ENCODE measurements at places on chromosomes 5 and 9.

- DNase-seq: no peak
Measured at GRCh38 chr5:140312067-140312790, 9.3 kb upstream of the PFDN1 start.

DNA sequence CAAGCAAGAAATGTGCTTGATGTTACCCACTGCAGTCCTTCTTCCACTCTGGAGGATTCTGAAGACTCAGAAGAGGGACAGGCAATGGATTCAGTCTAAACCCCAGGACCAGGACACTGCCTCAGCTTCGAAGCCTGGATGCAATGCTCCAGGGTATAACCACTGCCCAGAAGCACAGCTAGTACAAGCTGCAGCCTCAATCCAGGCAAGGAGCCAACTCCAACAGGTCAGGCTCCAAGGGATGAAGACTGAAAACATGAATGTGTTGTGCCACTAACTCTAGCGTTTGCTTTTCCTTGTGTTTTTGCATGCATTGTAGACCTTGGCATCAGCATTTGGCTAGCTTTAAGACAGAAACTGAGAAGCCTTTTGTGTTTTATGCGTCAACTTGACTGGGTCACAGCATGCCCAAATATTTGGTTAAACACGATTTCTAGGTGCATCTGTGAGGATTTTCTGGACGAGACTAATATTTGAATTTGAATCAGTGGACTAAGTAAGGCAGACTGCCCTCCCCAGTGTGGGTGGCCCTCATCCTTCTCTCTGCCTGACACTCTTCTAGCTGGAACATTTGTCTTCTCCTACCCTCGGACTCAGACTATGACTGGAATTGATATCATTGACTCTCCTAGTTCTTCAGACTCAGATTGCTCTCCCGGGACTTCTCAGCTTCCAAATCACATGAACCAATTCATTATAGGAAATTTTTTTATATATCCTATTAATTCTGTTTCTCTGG lies 20.5 kb upstream of the GPX3 start:
- no peak for DNase-seq

DNA sequence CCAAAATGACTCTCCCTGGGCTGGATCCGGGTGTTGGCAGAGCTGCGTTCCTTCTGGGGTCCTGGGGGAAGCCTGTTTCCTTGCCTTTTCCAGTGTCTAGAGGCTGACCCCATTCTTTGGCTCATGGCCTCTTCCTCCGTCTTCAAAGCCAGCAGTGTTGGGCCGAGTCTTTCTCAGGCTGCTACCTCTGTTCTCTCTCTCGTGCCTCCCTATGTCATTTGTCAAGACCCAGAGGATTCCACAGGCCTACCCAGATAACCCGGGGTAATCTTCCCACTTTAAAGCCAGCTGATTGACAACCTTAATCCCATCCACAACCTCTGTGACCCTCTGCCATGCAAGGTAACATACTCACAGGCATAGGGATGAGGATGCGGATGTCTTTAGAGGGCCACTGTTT lies 55.0 kb upstream of the KCNMB1 start:
- no peak for DNase-seq

DNA sequence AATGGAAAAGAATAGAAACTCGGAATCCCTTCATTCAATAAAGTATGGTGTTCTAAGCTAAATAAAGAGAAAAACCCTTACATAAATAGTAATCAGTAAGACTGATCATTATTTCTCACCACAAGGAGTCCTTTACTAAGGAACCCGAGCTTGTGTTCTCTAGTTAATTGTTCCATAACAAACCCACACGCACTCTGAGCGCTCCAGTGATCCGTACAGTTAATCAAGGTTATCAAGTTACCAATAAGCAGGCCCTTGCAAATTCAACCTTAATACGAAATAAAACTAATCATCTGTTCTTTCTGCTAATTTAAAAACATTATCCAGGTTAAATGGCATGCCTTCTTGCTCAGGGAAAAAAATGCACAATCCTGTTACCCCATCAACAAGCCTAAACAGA lies 224.4 kb downstream of the FRMD3 start:
- DNase-seq: no peak

- DNase-seq: peak; percentile 25
Measured at GRCh38 chr5:55868846-55869245, 17.7 kb downstream of the IL31RA start.

GRCh38 chr9:120350596-120350995 lies 229.4 kb downstream of the CDK5RAP2 start:
- no peak for DNase-seq

DNA sequence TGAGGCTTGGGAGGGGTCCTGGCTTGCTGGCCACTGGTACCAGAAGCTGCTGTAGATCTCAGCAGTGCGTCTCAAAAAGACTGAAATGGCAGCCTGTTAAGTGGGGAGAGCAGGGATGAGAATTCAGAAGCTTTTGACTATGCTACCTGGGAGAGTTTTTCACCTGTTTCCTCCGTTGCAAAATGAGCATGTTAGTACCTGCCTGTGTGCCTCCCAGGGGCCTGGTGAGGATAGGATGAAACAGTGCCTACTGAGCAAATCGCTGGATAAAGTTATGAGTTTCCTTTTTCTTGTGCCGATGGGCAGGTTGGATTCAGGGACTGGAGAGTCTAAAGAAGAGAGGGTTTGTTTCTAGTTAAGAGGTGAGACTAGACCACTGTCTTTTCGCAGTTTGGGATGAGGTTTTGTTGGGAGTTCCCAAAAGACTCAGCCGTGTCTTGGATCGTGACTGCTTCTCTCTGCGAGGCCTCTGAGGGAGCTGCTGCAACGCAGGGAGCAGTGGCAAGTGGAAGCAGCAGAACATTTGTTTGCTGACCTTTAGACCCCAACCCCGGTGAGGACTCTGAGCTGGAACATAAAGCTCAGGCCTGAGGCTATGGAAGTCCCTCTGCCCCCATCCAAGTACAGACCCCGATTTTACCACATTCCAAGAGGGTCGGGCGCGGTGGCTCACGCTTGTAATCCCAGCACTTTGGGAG lies 1.4 kb downstream of the RALGPS1 start:
- DNase-seq: no peak

GRCh38 chr9:75607521-75607920 lies 283.0 kb upstream of the PCSK5 start:
- DNase-seq: no peak

GRCh38 chr5:22541037-22541436 lies 312.1 kb downstream of the CDH12 start:
- DNase-seq: no peak

DNA sequence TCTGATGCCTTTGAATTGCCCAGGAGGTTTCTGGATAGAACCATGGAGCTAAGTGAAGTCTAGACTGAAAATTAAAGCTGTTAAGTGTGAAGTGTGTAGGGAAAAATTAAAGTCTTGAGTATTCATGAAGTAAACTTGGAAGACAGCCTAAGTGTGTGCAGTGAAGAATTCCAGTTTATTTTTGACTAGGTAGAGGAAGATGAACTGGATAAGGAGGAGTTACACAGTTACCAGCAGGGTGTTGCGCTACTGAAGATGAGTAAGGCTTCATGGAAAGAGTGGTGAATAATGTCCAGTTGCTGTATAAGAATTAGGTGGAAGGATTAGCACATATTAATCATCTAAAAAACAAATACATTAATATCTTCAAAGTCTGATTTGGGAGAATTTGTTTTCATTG lies 5.7 kb upstream of the CHD1 start:
- DNase-seq: no peak

- DNase-seq: no peak
Measured at GRCh38 chr9:13756943-13757342, 477.5 kb upstream of the MPDZ start.

DNA sequence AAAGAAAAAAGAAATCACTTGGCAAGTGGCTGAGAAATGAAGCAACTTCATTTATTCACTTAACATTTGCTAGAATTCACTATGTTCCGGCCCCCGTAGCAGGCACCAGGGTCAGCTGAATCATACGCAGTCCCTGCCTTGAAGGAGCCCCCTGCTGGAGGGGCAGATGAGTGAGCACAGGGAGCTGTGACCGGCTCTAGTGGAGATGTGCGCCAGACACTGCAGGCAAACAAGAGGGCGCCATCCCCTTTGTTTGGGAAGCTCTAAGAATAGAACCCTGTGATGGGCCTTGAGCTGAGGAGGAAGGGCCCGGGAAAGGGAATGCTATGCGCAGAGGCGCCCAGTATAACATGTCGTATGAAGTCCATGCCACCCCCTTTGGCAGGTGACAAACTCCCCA lies 20.2 kb upstream of the RPL26L1 start:
- DNase-seq: no peak

- no peak for DNase-seq
Measured at GRCh38 chr9:111399772-111400563, 69.9 kb upstream of the OR2K2 start.

GRCh38 chr9:24218656-24219055 lies 327.0 kb downstream of the IZUMO3 start:
- no peak for DNase-seq
